ENCODE measurements at places on chromosomes 1 and 21.

- DNase-seq, result no peak
Measured at GRCh38 chr1:182556279-182556678, 32.8 kb downstream of the RNASEL start.

- DNase-seq, result no peak
Measured at GRCh38 chr1:246492611-246493245, 14.4 kb downstream of the SMYD3 start.

GRCh38 chr1:228315945-228316588 is 90.6 kb downstream of the TRIM11 start:
- no peak for DNase-seq

DNA sequence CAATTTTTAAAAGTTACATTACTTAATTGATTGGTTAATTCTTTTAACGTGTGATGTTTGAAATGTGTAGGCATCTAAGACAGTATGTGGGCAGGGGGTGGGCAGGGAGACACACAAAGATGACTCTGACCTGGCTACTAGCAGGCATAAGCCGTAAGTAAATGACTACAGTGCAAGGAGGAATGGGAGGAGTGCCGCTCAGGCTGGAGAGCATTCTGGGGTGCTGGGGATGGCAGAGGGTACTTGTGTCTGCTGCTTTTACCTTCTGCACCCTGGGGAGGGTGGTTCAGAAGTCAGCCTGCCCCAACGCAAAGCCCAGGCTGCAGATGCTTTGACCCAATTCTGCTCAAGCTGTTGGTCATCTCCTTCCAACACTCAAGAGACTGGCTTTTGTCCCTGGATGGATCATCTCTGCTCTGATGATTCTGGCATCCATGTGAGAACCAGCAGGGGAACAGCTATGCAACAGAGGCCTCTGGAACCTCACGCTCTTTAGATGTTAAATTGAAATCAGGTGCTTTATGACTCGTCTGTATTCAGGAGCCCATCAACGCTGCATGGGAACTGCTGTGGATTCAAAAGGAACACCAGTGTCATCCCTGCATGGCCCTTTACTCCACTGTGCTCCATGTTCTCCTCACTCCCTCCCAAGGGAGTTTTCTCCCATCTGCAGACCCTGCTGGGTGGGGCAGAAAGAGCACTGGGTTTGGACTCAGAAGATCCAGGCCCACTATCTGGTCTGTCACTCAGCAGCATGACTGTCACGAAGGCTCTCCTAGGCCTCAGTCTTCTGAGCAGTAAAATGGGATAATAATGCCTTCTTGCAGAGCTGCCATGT is 78.8 kb downstream of the FAM78B start:
- no peak for DNase-seq

GRCh38 chr1:45009956-45010854 is 919 bp downstream of the HECTD3 start:
- DNase-seq, result no peak

- DNase-seq, result no peak
Measured at GRCh38 chr1:235331401-235331800, 3.0 kb downstream of the GGPS1 start.

DNA sequence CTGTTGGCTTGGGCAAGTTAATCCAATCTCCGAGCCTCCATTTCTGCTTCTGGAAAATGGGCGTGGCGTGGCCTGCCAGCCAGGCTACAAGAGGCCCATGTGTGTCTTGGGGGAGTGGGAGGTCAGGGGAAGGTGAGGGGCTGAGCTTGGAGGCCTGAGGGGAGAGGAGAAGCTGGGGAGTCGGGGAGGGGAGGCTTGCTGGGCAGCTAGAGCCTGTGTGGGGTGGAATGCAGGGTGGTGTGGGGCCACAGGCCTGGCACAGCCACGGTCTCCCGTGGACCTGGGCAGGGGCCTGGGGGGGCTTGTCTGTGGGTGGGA is 14.6 kb downstream of the SLC66A1 start:
- no peak for DNase-seq

GRCh38 chr1:165375623-165376022 is 19.1 kb upstream of the LMX1A start:
- DNase-seq, result no peak

DNA sequence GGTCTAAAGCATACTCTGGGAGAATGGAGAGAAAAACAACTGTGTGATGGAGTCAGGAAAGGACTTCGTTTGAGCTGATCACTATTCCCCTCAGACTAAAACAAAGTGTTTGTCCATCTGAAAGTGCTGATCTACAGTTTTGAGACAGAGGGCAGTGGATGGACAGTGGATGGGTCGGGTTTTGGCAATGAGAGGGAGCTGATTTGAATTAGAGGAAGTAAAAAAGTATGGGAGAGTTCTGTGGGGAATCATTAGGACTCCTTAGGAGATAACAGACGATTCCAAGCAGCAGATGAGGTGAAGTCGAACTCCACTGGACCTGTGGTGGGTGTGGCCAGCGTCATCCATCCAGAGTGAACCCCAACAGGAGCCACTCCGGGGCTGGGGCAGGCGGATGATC is 62.3 kb downstream of the PTGS2 start:
- no peak for DNase-seq

DNA sequence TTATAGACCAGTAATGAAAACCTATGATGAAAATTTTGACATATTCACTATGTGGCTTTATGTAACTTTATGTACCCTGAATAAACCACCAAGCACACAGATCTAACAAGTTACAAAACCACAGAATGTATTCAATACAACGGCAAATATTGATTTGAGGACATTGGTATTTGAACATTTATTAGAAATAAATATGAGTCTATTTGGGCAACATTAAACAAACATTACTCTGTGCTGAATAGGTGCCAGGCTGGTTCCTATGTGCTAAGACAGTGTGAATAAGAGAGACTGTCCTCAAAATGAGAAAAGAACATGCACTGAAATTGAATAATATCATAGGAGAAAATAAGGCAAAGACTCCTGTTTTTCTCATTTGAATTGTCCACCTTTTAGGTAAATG is 1341.2 kb downstream of the PLA2G4A start:
- DNase-seq, result no peak

DNA sequence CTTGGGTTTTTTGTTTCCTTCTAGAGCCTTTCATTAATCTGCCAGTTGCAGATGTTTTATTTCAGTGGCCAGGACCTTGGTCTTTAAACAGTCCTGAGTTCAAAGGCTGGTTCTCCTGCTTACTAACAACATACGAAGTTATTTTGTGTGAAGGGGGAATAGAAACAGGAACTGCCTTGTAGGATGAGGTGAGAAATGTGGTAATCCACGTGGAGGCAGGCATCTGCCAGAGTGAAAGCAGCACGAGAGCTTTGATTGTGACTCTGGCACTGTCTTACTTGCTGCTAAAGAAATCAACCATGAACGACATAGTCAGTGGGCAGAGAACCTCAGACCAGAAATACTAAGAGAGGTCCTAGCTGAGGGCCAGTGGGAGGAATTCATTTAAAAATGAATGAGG is 30.4 kb downstream of the TMEM63A start:
- DNase-seq, result no peak

DNA sequence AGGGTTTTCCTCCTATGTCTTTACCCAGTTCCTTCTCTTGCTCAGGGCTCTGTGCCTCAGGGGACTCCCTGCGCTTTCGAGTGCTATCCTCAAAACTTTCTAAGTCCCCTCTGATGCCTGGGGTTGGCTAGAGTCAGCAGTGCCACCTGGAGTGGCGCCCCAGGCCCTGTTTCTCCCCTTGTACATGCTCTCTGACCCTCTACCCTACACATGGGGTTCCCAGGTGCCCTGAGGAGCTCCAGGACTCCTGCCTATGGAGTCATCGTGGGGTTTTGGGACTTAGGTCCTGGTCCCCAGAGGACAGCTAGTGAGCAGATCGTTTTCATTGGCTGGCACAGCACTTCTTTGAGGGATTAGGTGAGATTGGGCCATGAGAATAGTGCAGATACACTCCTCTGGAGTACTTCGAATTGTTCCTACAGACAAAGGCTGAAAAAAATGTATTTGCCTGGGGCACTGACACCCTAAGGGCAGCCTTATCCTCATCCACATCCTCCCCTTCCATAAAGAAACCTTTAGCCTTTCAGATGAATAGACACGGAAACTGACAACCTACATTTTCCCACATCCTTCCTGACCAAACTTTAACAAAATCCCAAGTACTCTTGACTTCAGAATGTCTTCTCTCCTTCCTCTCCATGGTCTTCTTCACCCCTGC is 41.5 kb downstream of the LGR6 start:
- no peak for DNase-seq

DNA sequence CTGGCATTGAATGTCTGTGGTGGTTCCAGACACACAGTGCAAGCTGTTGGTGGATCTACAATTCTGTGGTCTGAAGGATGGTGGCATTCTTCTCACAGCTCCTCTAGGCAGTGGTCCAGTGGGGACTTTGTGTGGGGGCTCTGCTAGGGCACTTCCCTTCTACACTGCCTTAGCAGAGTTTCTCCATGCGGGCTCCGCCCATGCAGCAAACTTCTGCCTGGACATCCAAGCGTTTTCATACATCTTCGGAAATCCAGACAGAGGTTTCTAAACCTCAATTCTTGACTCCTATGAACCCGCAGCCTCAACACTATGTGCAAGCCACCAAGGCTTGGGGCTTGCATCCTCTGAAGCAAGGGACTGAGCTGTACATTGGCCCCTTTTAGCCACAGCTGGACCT is 43.0 kb downstream of the RGS18 start:
- no peak for DNase-seq

DNA sequence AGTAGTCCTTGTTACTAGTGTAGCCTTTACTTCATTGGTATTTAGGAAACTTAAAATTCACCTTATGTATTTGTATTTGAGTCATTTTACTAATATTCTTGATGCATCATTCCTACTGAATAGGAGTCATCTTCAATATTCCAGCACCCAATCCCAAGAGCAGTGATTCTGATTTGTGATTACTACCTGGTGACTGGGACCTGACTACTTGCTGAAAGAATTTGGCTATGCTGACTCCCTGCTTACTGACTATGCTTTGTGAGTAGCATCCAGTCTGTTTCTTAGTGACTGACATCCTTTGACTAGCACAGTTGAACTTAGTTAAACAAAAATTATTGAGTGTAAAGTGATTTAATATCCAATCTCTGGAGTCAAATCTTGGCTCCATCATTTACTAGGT is 129.9 kb upstream of the NEGR1 start:
- DNase-seq, result no peak

DNA sequence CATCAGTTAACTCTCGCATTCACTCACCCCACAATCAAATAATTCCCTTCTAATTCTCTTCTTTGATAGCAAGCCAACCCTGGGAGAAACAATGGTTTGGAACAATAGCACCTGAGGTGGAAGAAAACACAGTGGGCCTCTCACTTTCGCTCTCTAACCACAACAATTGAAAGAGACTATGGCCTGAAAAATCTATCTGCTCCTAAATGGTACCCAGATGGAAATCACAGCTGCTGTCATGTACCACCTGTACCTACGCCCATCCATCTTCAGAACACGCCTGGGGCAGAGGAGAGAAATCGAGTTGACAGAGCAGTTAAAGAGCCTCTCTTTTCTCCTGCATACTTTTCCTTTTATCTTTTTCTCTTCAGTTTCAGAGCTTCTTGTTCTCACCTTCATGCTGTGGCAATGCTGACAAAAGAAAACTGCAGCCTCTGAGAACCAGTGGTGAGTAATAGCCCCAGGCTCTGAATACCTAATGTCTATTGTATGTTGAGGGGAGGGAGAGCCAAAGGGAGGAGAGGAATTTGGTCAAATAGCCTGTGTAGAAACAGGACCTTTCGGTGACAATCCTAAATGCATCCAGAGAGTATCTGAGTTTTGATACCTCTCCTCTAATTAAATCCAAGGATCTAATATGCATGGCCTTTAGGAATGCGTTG is 57.7 kb downstream of the ZC3H11B start:
- DNase-seq, result no peak

DNA sequence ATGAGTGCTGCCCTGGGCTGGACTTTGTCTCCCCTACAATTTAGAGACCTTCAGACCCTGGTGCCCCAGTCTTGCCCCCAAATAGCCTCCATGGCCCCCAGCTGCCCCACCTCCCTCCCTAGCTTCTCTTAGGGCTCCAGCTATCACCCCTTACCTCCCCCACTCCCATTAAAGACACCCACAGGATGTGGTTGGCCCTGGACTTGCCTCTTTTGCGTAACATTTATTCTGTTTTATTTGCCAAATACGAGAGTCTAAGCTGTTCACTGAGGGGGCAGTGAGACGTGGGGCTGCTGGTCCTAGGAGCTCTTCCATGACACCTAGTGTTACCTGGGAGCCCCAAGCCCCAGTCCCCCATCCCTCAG is 4.5 kb downstream of the ZC3H12A start:
- DNase-seq, result no peak

GRCh38 chr1:159994896-159995295 is 36.9 kb downstream of the PIGM start:
- DNase-seq, result no peak

DNA sequence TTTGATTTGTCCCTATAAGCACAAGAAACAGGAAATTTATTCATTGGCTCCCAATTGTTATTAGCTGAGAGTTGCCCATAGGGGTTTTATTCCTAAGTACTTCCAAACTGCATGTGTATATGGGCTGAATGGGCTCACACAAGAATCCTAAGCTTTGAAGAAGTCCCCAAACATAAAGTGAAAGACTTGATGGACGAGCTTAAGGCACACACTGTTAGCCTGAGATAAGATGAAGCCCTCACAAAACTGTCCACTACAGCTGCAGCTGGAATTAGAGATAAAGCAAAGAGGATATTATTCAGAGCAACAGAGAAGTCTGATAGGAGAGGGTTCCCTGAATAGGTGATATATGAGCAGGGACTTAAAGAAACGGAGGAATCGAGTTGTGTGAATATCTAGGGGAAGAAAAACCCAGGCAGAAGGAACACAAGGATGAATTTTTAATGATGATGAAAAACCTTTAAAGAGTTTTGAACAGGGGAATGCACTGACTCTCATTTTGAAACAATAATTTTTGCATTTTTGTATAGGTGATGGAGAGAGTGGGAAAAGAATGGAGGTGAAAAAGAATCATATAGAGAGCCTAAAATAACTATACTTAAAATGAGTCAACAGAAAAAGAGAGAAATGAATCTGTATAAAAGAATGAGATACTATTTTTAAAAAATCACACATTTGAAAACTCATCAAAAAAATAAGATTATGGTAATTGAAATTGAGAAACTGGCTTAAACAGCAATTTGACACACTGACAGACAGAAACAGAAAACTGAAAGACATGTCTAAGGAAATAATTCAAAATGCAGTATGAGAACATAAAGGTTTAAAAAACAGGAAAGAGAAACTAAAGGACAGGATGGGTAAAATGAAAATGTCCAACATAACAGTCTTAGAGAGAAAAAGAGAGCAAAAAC is 133.6 kb upstream of the POGK start:
- no peak for DNase-seq

DNA sequence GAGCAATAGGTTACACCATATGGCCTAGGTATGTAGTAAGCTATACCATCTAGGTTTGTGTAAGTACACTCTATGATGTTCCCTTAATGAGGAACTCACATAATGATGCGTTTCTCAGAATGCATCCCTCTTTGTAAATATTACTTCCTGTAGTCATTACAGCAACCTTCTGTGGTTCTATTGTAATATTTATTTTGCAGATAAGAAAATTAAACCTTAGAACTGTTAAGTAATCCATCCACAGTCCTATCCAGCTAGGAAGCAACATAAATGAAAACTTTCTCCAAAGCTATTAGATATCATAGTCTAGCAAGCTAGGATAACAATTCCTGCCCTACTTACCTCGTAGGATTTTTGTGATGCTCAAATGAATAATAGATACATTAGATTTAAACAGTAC is 88.7 kb downstream of the WLS start:
- no peak for DNase-seq

- DNase-seq, result no peak
Measured at GRCh38 chr1:228194921-228195812, 12.7 kb upstream of the OBSCN start.
